CD8-positive, alpha-beta memory T cell (primary cell): ENCODE measurements at places on chromosomes 3 and 15.

- no peak for DNase-seq
These were observed 18.3 kb downstream of the B4GALT4 start for GRCh38 chr3:119222391-119222790.

DNA sequence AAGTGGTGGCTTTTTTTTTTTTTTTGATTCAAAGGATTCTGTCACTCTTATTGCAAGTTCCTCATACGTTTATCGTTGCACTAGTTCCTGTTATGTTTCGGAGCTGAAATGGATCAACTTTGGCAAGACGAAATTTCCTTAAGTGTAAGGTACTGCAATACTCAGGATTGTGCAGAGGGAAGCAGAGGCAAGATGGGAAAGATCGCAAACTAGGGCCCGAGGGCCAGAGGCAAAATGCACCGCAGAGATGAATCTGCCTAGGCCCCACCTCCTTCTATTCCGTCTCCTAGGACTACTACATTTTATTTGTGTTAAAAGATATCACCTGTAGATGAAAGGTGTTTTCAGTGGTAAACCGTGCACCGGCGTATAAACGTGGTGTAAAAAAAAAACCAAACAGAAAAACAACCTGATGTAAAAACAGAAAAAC is 331 bp downstream of the RNU6-1 start:
- DNase-seq, result peak; percentile 10

DNA sequence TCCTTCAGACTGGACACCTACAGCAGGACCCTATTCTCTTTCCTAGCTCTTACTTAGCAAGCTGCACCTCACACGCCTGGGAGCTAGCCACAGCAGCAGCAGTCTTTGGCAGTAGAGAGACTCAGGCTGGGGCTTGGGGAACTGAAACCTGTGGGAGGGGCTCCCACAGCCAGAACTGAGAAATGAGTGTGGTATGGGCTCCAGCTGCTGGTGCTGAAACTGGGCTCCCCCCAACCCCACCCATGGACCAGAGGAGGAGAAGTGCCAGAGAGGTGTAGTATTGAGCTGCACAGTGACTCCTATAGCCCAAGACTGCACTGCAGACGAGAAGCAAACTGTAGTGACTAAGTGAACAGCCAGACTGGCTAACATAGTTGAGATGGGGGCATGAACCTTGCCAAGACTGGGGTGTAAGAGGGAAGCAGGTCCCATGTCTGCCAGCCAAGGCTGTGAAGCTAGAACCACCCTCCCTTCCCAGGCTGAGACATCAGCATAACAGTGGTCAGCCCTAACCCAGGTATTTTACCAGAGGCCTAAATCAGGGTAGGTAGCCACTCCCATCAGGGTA is 62.5 kb downstream of the MYO5A start:
- no peak for DNase-seq

- no peak for DNase-seq
These were observed 164.0 kb upstream of the TBL1XR1 start for GRCh38 chr3:177361081-177361938.

- no peak for DNase-seq
These were observed 248.6 kb downstream of the OPA1 start for GRCh38 chr3:193841581-193841980.

GRCh38 chr15:72486144-72486543 is 12.0 kb downstream of the ARIH1 start:
- DNase-seq, result no peak

DNA sequence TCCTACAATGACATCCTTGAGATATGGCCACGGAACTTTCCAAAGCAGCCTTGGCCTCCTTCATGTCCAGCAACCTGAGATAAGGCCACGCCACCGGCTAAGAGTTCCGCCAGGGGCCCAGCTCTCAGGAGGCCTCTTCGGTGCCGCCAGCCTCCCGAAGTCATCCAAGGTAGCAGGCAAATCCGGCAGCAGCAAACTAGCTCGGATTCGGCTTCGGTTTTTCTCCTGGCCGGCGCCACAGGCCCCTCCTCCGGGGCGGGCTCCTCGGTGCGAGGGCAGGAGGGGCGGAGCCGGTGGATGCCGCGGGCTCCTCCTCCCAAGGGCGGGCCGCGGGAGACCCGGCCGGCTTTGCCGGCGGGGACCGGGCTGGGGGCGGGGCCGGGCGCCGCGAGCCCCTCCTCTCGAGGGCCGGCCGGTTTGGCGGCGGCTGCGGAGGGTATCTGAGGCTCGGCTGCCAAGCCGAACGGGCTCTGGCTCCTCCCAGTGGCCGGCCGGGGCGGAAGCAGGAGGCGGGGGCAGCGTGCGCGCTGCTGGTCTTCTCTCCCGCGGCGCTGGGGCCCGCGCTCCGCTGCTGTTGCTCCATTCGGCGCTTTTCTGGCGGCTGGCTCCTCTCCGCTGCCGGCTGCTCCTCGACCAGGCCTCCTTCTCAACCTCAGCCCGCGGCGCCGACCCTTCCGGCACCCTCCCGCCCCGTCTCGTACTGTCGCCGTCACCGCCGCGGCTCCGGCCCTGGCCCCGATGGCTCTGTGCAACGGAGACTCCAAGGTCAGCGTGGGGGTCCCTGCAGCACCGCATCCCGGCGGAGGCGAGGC is at the start of gene GMPS:
GMPS (plus strand) TSS at position 518 of the 812 bp plus-strand sequence; CDS start at position 739, 221 bp downstream.
- peak; percentile 93 for DNase-seq

DNA sequence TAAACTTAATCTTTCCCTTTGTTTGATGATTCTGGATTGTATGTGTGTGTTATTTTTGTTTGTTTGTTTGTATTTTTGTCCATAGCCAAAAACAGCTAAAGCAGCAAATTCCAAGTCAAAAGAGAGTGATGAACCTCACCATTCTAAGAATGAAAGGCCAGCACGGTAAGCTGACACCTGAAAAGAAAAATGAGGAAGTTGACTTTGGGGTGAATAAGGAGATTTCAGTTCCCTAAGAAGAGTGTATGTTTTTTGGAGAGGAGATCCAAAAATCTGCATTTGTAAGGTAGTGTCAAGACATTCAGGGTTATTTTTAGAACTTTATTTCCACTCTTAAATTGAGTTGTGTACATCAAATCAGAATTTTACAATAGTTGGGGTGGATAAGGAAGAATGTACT is 52.3 kb upstream of the UTS2B start:
- DNase-seq, result no peak
